ENCODE measurements at places on chromosomes 1 and 21.

DNA sequence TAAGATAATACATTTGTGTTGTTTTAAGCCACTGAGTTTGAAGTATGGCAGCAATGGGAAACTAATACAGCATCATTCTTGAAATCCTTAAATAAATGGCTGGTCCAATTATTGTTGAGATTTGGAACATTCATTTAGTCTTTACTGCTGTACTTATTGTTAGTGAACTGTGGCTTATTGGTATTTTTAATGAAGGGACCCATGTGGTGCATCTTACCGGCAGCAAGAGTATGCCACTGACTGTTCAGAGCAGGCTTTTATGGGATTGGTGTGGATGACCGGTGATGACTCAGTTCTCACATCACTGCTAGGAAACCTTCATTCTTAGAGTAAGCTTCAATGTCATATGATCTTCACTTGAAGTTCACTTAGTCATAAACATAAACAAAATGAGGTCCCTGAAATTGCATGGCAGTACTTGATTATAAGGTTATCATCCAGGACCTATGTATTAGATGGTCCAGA lies 31.5 kb downstream of the PRKAA2 start:
- DNase-seq, result no peak

DNA sequence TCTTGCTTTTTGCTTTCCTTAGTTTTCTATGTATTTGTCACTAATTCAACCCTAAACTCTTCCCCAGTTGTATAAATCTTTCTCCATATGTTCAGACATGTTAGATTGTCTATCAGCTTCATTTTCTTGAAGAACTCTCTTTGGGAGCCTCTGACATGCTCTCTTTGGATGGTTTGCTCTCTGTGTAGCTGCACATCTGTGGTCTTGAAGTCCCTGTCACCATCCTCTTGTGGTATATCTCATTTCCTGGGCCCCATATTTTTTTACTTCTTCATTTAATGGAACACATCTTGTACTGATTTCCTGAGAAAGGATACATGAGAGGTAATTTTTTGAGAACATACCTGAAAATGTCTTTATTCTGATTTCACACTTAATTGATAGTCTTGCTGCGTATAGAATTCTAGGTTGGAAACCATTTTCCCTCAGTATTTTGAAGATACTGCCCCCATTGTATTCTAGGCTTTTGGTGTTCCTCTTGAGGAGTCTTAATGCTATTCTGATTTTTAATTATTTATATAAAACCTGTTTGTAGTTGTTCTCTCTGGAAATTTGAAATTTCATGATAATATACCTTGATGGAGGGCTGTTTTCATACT lies 72.6 kb downstream of the ST3GAL3 start:
- DNase-seq, result no peak

GRCh38 chr1:230972855-230973271 lies 5.8 kb downstream of the TTC13 start:
- no peak for DNase-seq

GRCh38 chr1:116916533-116917445 lies 7.1 kb downstream of the PTGFRN start:
- DNase-seq, result no peak

DNA sequence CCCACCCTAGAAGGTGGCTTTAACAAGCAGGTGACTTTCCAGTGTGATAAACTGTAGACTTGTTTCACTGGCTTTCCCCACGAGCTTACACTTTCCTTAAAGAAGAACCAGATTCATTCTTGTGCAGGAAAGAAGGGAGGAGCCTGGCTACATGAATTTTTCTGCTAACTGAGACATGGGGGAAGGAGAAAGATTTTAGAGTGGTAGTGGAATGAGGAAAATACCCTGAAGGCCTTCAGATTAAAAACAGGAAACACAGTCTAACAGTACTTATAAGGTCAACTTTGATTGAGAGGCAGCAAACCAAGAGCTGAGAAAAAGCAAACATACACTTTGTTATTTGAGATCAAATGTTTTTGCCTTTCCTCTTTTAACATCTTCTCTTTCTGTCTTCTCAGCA lies 640.9 kb upstream of the PLXNA2 start:
- DNase-seq, result no peak

DNA sequence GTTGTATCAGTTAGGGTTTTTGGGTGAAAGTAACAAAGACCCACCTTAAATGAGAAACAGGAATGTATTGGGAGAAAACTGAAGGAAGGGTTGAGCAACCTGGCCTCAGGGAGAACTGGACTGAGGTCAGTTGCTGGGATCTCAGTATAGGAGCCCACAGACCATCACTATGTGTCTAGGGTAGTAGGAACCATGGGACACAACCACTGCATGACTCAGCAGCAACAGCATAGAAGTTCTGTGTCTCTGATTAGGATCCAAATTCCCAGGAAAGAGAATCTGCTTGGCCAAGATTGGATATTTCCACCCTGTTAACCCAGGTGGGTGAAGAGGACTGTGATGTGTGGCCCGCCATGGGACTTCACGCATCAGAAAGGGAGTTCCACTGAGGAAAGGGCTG lies 102.2 kb upstream of the RAB3GAP2 start:
- DNase-seq, result no peak

- no peak for DNase-seq
These were observed 49.8 kb upstream of the PAX7 start for GRCh38 chr1:18580691-18581419.

GRCh38 chr1:224739303-224739996 lies 123.3 kb downstream of the CNIH3 start:
- no peak for DNase-seq

GRCh38 chr1:56933606-56934005 lies 32.2 kb downstream of the C8B start:
- DNase-seq, result no peak

DNA sequence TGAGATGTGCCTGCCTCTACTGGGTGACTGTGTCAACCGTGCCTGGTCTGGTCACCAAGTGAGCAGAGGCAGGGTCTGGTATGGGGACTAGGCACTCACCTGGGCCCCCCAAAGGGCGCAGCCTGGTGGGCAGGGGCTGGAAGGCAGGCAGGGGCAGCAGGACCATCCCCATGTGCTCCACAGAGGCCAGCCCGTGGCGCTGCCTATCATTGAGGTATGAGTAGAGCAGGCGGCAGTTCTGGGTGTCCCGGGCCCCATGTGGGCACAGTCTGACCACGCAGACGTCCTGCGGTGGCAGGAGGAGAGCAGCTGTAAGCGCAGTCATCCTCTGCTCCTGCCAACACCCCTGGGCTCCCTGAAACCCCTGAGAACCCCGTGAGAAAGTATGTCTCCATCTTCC lies 23.7 kb downstream of the SPOCD1 start:
- DNase-seq, result no peak

DNA sequence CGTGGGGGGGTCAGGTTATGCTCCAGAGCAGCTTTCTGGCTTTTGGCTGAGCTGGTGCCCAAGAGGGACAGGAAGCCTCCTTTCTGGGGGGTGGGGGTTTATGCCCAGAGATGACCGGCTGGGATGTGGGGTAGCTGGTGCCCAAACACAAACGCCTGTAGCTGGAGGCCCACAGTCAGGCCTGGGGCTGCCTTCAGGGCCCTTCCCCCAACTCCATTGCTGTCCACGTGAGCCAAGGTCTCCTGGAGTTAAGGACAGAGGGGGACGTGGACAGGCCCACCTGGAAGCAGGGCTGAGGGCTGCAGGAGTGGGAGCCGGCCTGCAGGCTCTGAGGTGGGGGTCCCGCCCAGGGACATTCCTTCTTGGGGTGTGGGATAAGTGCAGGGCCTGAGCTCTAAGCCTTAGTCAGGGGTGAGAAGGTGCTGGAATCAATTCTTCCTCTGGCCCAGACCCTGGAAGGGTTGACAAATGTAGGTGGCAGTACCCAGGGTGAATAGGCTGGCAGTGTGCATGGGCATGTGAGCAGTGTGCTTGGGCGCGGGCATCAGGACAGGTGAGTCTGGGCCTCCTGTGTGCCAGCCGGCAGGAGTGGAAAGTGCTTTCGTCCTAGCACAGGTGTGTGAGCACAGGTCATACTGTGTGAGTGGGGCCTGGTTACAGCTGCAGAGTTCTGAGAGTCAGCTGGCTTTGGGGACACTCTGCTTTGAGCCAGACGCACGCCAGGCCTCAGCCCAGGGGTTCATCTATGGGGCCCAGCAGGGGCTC lies 6.8 kb downstream of the CPLANE2 start:
- no peak for DNase-seq

DNA sequence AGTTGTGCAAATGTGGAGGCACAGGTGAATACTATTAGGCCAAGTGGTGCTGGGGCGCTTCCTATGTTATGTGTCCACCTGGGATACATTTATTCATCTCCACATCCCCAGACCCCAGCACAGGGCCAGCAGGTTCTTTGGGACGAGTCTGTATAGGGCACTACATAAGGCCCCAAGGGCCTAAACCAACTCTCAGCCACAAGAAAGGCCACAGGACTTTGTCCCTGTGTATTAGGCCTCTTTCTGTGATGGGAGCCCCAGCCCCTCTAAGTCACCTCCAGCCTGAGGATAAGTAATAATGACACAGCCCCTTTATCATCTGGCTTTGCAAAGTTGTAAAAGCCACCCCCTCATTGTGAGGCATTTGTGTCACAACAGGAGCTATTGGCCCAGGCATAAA lies 79.2 kb upstream of the CD1D start:
- DNase-seq, result no peak

GRCh38 chr1:242033447-242033846 lies 34.5 kb upstream of the MAP1LC3C start:
- no peak for DNase-seq

- no peak for DNase-seq
These were observed 116.8 kb downstream of the RABGAP1L start for GRCh38 chr1:174276087-174276486.

GRCh38 chr1:212752252-212752933 lies 39.2 kb downstream of the NSL1 start:
- no peak for DNase-seq

DNA sequence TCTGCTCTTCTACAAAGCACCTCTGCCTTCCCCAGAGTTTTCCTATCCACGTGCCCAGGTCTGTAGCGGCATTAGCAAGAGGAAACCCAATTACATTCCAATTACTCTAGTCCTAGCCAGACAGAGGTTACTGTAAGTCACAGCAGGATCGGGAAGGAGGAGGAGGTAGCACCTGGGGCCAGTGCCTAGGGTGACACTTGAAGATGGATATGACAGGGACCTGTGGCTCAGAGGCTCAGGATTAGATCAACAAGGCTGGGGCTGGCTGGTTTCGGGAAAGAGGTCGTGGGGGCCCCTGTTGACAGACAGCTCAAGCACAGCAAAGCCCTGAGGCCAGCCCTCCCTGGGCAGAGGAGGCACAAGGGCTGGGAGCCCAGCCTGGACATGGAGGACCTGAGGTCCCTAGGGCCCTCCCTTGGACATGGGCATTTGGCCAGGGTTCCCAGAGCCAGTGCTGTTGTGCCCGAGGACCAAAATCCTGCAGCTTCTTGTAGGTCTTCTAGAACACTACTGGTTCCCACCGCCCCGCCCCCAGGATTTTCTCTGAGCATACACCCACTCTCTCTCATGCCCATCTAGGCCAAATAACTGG lies 3.0 kb upstream of the HCRTR1 start:
- no peak for DNase-seq

DNA sequence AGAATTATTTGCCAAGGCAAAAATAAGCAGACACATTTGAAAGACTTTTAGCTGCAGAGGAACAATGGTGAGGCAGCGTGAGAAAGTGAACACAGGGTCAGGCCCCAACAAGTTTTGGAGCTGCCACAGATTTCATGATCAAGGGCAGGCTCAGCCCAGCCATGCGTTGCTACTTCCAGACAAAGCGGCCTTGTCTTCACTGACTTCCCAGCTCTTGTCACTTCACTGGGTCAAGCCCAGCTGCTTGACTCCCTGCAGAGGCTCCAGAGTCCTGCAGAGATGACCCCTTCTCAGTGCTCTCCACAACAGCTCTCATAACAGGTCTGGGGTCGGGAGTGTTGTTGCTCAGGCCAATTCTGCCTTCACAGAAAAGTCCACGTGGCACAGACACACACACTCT lies 35.8 kb downstream of the HHAT start:
- DNase-seq, result no peak

GRCh38 chr1:3109355-3109754 lies 40.4 kb downstream of the PRDM16 start:
- no peak for DNase-seq

- no peak for DNase-seq
These were observed 50.3 kb upstream of the TARBP1 start for GRCh38 chr1:234529095-234529949.

GRCh38 chr1:54314696-54315095 lies 91.5 kb downstream of the SSBP3 start:
- DNase-seq, result no peak

DNA sequence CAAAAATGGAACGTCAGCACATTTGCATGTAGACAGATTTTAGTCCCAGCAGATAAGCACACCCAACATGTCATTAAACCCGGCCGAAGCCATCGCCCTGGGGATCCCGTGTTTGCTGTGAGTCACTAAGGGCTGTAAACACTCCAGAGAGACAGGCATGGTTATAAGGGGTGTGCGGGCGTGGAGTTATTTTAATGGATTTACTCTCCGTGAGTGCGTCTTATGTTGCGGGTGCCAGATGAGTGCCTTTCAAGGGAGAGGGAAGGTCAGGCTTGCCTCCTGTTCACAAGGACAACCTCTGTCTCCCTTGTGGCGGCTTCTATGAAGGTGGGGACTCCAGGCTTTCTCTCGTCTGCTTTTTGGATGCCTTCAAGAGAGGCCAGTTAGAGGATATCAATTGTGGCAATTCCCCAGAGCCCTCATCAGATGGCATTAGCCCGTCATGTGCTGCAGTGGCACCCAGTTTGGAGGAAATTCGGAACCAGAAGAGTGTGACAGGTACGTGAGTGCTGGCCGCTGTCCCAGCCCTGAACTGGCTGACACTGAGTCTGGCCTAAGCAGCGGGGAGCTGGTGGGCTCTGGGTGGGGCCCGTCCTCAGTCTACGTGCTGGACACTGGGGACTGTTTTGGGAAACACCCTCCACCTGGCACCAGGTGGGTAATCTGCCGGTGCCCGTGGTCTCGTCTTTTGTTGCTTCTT lies 223.8 kb upstream of the TMEM51 start:
- no peak for DNase-seq

DNA sequence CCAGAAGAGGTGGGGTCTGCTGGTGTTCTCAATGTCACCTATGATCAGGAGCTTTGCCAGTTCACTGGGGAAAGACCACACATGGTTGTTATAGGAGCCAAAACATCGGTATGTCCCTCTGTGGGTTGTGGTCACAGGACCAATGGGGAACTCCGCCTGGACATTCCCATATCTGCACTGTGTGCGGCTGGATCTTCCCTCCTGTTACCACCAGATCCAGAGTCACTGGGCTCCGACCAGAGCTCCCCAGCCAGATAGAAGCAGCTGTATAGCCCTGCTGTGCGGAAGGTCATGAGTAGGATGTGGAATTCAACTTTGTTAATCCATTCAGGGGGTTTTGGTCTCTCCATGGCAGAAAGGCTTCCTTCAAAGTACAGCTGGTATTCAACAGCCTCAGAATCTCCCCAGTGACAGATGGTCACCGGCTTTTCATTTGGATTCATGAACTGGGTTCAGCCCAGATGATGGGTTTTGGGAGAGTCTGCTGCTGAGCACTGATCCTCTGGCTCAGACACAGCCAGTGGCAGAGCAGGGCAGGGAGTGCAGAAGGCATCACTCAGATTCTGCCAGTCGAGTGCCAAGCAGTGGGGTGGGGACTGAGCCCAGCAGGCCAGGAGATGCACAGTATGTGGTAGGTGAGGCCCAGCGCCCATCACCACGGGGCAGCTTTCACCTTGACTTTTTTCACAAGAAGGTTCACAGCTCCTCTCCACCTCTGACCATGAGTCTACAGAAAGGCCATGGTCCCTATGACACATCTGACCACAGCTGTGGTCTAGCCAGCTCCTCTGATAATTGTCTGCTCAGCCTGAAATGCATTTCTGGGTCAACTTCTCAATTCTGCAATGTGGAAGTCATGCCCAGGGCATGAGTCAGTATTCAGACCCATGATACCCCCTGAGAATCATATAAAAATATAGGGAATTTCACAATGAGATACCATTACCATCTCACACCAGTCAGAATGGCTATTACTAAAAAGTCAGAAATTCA lies 2.9 kb upstream of the SHCBP1L start:
- no peak for DNase-seq
